BE2C (cell line): ENCODE measurements at places on chromosomes 4 and X.

GRCh38 chrX:111447298-111447697 lies 35.3 kb upstream of the DCX start:
- DNase-seq, result peak; percentile 65

- DNase-seq, result no peak
These were observed 13.1 kb upstream of the PARM1 start for GRCh38 chr4:74919783-74920182.

DNA sequence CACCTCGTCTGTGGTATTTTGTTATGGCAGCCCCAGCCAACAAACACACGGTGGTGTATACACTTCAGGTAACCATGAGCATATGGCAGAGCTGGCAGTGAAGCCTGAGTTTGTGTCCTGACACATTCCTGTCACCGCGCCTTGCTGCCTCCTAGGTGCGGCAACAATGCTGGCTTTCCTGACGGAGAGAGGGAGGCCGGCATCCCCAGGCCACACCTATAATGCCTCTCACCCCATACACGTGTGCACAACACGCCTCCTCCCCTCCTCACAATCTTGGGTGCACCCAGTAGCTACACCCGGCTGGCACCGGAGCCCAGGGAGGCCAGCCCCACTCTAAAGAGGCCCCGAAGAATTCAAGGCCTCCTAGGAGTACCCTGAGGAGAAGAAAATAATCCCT lies 158.5 kb downstream of the NSUN7 start:
- DNase-seq, result no peak

GRCh38 chr4:177237291-177237690 lies 72.4 kb upstream of the NEIL3 start:
- no peak for DNase-seq

- DNase-seq, result no peak
These were observed 306.4 kb downstream of the CXXC4 start for GRCh38 chr4:104188301-104188700.

DNA sequence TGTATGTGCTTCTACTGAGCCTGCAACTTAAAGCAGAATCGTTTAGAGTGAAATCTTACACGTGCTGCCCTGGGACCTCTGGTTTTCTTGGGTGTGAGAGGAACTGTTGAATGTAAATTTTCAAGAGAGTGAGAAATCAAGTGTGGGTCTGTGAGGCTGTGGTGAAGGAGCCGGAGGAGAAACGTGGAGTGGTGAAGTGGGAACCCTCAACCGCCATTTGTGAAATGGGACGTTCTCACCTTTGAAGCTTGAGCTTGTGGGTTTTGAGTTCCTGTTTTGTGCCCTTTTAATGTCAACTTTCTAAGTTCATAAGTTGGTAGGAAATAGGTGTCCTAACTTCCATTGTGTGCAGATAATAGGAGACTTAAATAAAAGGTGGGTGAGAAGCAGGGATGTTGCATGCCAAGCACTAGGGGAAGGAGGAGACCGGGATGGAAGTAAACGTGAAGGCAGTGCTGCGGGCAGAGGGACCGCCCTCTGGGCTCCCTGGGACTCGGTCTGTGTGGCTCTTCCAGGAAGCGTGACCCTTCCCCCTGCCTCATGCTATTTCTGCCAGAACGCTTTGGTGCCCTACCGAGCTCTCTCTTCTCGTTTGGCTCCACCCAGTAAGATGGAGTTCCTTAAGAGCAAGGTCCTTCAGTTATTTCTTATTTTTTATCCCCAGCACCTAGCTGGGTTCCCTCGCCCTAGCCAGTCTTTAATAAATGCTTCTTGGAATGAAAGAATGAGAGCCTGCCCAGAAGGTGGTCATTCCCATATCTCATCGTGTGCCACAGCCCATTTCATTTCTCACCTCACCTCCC lies 56.0 kb downstream of the TMEM131L start:
- no peak for DNase-seq

- no peak for DNase-seq
These were observed 40.4 kb upstream of the CYP4V2 start for GRCh38 chr4:186150926-186151325.

DNA sequence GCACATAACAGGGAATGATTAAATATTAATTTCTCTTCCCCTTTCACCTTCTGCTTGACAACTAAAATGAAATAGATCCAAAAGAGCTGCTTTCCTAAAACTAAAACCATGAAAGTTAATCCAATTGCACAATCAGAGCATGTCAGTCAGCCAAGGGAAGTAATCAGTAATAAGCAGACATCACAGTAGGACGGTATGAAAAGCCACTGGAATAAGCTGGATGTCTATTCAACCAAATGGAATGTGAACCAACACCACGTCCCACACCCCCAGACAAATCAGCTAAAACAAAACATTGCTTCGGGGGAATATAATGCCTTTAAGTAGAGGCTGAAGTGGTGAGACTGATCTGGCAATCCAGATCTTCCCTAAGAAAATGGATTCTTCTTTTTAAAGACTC lies 859.4 kb upstream of the FTHL17 start:
- DNase-seq, result no peak

DNA sequence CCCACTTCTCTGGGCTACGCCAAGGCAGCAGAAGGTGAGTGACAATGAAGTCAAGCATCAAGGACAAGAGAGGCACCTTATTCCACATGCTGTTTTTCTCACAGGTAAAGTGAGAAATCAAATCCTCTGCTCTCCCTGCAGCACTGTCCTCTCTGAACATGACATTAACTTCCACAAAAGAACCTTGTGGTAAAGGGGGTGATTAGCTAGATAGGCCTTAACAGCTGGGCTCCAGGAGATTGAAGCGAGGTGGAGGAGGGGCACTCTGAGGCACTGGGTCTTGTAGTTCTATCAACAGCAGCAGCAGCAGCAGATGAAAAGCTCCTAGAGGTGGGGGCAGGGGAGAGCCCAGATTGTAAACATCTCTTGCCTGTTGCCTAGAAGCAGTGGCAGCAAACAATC lies 96.8 kb upstream of the CXXC4 start:
- peak; percentile 35 for DNase-seq

GRCh38 chr4:53956454-53956853 lies 108.0 kb downstream of the CHIC2 start:
- peak; percentile 23 for DNase-seq

DNA sequence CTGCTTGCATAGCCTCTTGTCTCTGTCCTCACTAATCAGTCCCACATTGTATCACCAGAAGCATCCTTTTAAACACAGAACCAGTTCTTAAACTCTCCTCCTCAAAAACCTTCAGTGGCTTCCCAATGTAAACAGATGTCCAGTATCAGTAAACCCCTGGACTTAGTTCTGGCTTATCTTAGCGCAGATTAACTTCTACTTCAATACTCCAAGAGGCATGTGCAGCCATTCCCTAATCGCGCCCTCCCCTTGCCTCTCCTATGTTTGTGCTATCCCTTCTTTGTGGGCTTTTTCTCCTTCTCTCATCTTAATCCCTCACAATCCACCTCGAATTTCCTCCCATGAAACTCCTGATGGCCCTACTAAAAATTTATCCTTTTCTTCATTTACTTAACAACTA lies 193.8 kb downstream of the FBXO8 start:
- DNase-seq, result no peak

- DNase-seq, result peak; percentile 57
These were observed 215.5 kb downstream of the GPAT3 start for GRCh38 chr4:83751336-83751949.

GRCh38 chr4:2258091-2259035 lies 3.5 kb downstream of the MXD4 start:
- peak; percentile 8 for DNase-seq

- peak; percentile 75 for DNase-seq
These were observed 5.0 kb downstream of the ARFIP1 start for GRCh38 chr4:152784490-152785350.

GRCh38 chr4:139669890-139670289 lies 4.3 kb downstream of the MGST2 start:
- no peak for DNase-seq

DNA sequence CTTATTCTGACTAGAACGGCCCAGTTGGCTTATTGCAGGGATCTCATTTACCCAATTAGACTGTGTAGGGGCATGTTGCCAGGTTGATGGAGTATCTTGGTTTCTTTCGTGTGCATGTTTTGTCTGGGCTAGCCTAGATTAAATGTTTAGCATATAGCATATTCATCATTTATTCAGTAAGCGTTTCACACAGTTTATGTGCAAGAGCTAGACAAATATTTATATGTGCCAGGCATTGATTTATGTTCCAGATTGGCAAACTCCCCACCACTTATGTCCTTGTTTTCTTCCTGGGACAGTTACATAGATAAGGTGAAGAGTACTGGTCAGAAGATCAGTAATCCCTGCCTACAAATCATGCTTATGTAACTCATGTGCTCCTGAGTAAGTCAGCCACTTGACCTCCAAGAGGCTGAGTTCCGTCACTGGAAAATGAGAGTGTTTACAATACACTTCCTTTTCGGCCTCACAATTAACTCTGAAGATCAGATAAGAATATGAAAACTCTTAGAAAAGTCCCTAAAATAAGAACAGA lies 57.2 kb downstream of the RUFY3 start:
- no peak for DNase-seq

GRCh38 chr4:15774020-15774420 lies 4.1 kb upstream of the CD38 start:
- no peak for DNase-seq

DNA sequence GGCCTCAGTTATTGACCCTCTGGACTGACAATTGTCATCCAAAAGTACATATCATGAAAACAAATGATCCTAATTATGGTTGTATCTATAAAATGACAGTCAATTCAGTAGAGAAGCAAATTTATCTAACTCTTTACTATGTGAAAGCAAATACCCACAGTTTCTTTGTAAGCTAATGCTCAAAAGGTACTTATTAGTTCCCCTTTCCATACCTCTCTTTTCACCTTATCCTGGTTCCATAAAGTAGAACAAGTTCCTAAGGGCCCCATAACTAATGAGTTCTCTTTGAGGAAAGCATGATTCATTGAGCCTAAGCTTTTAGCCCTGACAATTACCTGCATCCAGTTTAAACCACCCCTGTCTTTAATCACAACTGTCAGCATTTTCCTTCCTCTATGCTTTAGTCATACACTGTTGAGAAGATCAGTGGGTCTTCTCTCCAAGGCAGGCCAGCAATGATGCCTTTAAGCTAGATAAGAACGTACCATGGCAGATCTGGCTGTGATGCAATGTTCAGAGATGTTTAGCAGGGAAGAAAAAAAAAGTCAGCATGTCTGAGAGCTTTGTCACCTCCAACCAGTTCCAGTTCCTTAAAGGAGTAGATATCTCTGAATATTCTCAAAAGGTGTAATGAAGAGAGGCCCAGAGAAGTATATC lies 179.7 kb upstream of the RASGEF1B start:
- no peak for DNase-seq

- peak; percentile 29 for DNase-seq
These were observed 19.6 kb upstream of the CHM start for GRCh38 chrX:86066998-86067397.

- DNase-seq, result no peak
These were observed 6.3 kb downstream of the MEPE start for GRCh38 chr4:87838890-87839591.

DNA sequence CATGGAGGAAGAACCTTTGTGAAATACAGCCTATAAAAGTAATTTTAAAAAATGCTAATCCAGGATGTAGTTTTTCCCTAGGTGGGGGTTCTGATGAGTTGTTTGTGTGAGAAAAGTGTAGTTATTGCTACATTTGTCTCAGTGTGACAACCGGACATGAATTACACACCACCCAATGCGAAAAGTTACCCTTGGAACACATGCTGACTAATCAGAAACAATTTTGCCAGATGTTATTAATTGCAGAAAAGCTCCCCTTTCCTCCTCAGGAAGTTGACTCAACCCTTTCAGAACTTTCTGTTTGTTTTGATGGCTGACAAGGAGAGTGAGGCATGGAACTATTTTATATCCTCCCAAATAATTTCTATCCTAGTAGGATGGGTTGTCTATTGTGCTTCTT lies 38.1 kb upstream of the EDA2R start:
- no peak for DNase-seq

DNA sequence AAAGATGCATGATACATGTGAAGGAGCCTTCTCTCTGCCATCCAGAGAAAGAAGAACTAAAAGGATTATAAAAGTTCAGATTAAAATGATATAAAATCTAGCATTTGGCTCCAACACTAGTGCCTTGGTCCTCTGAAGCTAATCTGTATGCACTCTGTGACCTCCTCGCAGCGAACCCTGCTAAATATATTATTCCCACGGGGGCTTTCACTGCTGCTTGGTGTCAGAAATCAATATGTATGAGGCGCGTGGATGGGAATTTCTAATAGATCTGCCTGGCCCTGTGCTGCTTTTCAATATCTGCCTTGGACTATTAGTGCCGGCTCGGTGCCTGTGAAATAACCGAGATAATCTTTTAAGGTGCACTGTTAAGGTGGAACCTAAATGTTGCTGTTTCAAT lies 69.7 kb downstream of the CXXC4 start:
- peak; percentile 10 for DNase-seq

GRCh38 chr4:105911426-105911825 lies 16.2 kb downstream of the NPNT start:
- DNase-seq, result no peak

GRCh38 chr4:153497091-153497531 lies 31.0 kb downstream of the TMEM131L start:
- no peak for DNase-seq

DNA sequence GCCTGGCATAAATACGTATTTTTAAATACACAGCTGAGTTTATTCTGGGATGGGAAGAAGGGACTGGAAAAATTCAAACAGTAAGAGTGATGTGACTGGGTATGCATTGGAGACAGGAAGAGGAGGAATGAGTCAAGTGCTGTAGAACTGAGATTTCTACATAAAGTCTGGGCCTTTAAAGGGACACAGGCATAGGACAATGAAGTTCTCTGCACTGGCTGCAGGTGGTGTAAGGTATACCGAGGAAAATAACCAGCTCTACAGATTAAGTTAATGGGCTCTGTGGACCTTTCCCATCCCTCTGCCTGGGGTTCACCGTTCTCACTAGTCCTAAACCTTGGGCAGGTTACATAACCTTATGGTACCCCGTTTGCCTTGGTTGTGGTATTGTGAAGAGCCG lies 68.7 kb downstream of the DHX15 start:
- DNase-seq, result no peak

DNA sequence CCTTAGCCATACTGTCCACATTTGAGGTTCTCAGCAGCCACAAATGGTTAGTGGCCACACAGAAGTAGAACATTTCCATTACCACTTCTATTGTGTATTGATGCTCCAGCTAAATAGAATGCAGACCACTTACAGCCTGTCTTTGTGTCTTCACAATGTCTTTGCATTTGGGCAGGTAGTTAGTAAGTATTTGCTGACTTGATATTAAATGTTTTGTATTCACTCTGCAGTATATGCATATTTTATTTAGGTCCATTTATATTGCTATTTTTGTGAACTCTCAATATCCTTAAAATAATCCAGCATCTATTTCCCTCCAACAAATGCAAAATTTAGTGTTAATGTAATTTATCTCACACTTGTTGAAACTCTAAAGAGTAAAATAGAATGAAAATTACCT lies 26.6 kb downstream of the ANAPC4 start:
- DNase-seq, result no peak

DNA sequence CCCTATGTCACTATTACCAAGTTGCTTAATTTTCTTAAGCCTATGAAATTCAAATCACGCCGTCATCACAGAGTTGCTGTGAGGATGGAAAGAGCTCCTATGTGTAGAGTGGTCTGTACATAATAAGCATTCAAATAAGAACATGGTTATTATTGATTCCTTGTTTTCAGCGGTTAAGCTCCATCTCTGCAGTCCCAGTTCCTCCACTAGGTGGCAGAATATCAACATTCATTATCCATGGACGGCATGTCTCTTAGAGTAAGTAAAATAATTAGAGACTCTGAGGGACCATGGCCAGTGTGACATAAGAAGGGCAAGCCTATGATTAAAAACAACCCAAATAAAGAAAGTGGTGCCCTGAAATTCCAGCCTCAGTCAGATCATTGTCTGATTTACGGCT lies 132.5 kb upstream of the NHS start:
- DNase-seq, result peak; percentile 34

- no peak for DNase-seq
These were observed 155.9 kb upstream of the CENPE start for GRCh38 chr4:103354006-103354405.
